ENCODE measurements at places on chromosomes 5 and 9.

- DNase-seq: no peak
Observed at GRCh38 chr5:79048437-79048836, 21.0 kb downstream of the DMGDH start.

- no peak for DNase-seq
Observed at GRCh38 chr9:129886226-129887174, 51.2 kb downstream of the USP20 start.

DNA sequence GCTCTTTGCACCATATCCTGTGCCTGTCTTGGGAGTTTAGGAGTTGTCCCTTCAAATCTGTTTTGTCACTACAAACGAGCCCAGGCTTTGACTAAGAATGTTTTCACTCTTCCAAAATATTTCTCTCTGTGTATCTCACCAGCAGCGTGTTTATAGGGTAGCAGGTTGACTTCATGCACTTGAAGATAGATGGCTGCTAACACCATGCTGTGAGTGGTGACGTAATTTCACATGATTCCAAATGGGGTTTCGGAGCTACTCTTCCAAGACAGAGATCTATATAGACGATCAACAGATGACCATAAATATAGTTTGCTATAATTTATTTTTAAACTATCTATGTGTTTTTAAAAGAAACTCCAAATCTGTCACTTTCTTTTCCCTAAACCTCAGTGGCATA lies 30.6 kb downstream of the RORB start:
- DNase-seq: no peak

- no peak for DNase-seq
Observed at GRCh38 chr5:55634866-55635265, 77.3 kb downstream of the SLC38A9 start.

DNA sequence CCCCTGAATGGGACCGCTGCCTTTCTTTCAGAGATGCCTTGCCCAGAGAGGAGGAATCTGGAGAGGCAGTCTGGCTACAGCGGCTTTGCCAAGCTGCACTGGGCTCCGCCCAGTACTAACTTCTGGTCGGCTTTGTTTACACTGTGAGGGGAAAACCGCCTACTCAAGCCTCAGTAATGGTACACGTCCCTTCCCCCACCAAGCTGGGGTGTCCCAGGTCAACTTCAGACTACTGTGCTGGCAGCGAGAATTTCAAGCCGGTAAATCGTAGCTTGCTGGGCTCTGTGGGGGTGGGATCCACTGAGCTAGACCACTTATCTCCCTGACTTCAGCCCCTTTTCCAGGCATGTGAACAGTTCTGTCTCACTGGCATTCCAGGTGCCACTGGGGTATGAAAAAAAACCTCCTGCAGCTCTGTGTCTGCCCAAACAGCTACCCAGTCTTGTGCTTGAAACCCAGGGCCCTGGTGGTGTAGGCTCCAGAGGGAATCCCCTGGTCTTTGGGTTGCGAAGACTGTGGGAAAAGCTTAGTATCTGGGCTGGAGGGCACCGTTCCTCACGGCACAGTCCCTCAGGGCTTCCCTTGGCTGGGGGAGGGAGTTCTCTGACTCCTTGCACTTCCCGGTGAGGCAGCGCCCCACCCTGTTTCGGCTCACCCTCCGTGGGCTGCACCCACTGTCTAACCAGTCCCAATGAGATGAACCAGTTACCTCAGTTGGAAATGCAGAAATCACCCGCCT lies 171.2 kb downstream of the CWC27 start:
- no peak for DNase-seq

DNA sequence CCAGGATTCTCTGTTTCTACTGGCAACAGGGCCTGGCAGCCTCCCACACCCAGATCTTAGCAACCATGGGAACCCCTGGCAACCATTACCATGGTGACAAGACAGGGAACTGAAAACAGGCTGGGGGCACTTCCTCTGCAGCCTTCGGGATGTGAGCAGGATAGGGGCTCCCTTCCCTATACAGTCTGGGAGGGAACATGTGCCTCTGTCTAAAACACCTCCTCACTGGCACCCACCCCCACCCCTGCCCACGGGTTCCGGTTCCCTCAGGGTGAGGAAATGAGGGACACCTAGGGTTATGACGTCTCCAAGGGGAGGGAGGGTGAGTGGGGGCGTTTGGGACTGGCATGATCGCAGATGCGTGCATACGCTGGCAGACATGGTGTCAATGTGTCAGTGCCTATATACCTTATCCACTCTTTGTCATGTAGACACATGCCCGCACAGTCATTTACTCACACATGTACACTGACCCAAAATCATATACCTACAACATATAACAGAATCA lies 3.0 kb upstream of the DNAJB5 start:
- DNase-seq: no peak

GRCh38 chr5:141084487-141084989 lies 9.9 kb upstream of the PCDHB2 start:
- no peak for DNase-seq

DNA sequence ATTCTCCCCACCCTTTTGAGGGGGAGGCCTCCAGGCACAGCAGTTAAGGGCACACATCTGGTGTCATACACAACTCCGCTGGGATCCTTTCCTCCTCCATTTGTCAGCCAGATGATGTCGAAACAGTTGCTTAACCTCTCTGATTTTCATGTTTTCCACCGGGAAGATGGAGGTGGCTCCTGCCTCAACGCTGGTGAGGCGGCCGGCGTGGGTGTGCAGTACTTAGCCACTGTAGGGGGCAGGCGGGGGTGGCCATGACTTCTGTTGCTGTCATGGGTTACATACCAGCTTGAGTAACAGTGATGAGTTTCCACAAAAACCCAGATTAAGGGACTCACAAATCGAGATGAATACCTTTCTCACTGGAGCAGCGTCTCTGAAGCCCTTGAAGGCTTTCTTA lies 63.1 kb upstream of the EPB41L4B start:
- DNase-seq: no peak

DNA sequence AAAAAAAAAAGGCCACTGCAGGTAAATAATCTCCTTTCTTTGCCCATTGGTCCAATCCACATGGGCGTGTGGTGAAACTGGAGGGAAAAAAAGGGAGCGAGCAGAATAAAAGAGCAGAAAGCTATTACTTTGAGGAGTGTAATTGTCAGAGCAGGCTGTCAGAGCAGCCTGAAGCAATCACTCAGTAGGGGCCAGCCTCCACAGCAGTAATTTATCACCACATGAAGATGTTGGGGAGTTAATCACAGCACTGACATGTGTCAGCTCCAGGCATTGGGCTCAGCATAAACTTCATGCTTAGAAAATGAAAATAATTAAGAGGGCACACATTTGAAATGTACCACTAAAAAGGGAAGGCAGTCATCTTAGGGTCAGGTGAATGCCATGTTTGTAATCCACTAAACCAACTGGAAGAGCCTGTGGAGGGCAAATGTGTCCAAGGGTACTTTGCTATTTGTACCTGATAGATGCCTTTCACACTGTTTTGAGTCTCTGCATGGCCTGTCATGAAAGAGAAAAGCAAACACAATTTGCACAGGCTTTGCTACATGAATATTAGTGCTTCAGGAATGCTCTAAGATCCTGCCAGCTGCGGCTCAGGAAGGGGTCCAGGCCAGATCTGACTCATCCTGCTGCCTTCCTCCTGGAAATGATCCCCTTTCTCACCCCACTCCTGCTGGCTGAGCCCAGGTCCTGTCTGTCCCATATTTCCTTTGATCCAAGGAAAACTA lies 2.9 kb upstream of the PTGER4 start:
- peak; percentile 69 for DNase-seq

GRCh38 chr5:124193371-124193789 lies 553.1 kb downstream of the ZNF608 start:
- no peak for DNase-seq

All from smooth muscle cell of the brain vasculature (primary cell).